Foreskin keratinocyte (primary cell): ENCODE measurements at places on chromosomes 7 and 10. TPM values are rescaled to one million over a fixed set of nuclear protein-coding genes. Genes with fewer than 3 reads are reported as not detected.

CYP3A4 gene
- polyA plus RNA-seq, result not detected in 2 replicates

MEOX2 gene
- not detected in 2 replicates for polyA plus RNA-seq

- no peak for DNase-seq
Observed at GRCh38 chr10:55631071-55631654, 729.9 kb downstream of the ZWINT start.

DNA sequence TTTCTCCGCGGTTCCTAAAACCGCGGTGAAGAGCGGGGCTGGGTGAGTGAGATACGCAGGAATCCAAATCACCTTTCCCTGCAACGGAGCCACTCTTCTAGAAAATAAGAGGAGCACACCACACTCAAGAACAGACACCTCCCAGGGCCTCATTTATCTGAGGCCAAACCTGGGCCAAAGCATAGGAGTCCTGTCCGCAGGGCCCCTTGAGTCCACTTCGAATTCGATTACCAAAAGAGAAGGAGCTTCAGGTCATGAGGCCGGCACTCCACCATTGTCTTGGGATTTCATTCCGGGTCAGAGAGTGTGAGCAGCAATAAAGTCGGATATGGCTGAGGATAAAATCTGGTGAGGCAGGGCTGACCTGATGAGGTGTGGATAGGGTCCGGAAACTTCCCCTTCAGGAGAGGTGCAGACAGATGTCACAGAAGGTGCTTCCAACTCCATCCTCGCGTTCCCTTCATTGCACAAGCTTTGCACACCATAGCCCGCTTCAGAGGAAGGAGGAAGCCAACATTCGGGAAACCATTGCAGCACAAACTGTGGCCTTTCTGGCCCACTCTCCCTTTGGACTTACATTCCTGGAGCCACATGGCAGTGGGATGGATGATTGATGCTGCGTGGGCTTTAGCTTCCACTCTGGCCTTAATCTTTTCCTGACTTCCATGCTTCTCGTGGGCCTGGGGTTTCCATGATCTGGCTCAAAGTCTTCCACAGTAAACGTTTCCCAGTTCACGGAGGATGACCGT lies 27.2 kb upstream of the ZNF273 start:
- no peak for DNase-seq
